ENCODE measurements at places on chromosomes 1 and 21. TPM values are rescaled to one million over a fixed set of nuclear protein-coding genes. Genes with fewer than 3 reads are reported as not detected.

The PGLYRP4 gene
- total RNA-seq = not detected

The NKAIN1 gene
- total RNA-seq = 30.8 TPM

The LCE5A gene
- not detected for total RNA-seq

The DMRTB1 gene
- total RNA-seq = not detected

The EFNA1 gene
- 6.9 TPM for total RNA-seq

The FCRL4 gene
- not detected for total RNA-seq

The C1orf94 gene
- 0.45 TPM for total RNA-seq

The CD1B gene
- not detected for total RNA-seq

The ACTL8 gene
- total RNA-seq = not detected

The LYST gene
- total RNA-seq = 82.8 TPM

The PTPN14 gene
- total RNA-seq = 6.0 TPM

The SYPL2 gene
- total RNA-seq = 0.09 TPM

The TSPAN1 gene
- 1.00 TPM for total RNA-seq

The TMEM125 gene
- total RNA-seq = 1.3 TPM

The HTR6 gene
- total RNA-seq = 0.09 TPM

The SLC5A9 gene
- not detected for total RNA-seq

Data from cerebellum (tissue), 4 donors.